Inflammatory macrophage treated with lipopolysaccharide for 1 hour (primary cell): ENCODE measurements at places on chromosomes 3 and 15.

- DNase-seq, result no peak
Measured at GRCh38 chr3:22981861-22982260, 221.3 kb upstream of the UBE2E2 start.

DNA sequence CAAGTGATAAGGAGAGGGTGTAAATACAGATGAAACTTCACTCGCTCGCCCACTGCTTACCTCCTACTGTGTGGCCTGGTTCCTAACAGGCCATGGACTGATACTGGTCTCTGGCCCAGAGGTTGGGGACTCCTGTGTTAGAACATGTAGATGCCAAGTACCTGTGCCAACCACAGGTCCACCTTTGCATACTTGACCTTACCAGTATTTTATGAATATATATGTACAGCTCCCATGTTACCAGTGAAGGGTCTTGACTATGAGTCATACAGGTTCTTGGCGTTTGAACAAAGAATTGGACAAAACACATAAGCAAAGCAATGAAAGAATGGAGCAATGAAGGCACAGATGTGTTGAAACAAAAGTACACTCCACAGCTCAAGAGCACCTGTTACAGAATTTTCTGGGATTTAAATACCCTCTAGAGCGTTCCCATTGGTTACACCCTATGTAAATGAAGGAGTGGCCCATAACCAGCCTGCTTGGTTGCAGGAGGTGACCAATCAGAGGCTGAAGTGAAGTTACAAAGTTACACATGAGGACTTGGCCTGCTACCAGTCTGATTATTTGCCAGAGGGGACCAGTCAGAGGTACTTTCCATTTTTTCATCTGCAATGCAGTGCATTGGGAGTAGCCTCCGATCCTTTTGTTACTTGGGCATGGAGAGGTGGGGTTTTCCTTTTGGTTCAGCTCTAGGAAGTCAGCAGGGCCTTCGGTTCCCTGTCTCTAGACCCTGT lies 1.7 kb upstream of the GFM1 start:
- no peak for DNase-seq

GRCh38 chr3:101183151-101183550 lies 137.2 kb downstream of the IMPG2 start:
- DNase-seq, result no peak

GRCh38 chr3:120475722-120476377 lies 25.1 kb upstream of the FSTL1 start:
- no peak for DNase-seq

- DNase-seq, result no peak
Measured at GRCh38 chr3:187944390-187945179, 199.3 kb upstream of the BCL6 start.

- no peak for DNase-seq
Measured at GRCh38 chr15:67947254-67948039, 106.7 kb upstream of the PIAS1 start.

- no peak for DNase-seq
Measured at GRCh38 chr3:193963808-193964516, 172.0 kb upstream of the HES1 start.

DNA sequence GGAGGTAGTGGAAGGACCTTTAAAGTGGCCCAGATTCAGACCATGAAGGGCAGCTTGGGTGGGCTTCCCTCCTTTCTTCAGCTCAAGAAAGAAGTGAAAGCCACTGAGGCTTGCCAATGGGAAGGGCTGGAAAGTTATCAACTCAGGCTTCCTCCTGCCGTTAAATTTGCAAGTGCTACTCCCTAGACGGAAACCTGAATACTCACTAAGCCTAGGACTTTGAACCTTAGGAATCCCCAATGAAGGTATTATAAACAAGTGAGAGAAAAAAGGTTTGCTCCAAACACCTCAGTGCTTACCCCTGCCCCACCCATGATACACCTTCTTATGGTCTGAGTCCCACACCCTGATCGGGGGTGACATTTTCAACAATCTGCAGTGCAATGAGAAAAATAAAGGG lies 396.4 kb downstream of the SHQ1 start:
- DNase-seq, result no peak

GRCh38 chr3:46997453-46998091 lies 18.1 kb downstream of the NBEAL2 start:
- no peak for DNase-seq

- DNase-seq, result no peak
Measured at GRCh38 chr15:81852411-81853149, 193.2 kb downstream of the MEX3B start.

GRCh38 chr3:125115640-125116039 lies 59.8 kb upstream of the HEG1 start:
- no peak for DNase-seq

- DNase-seq, result peak; percentile 29
Measured at GRCh38 chr15:47517737-47518136, 199.6 kb upstream of the SEMA6D start.

GRCh38 chr3:49804141-49805041 lies 1.3 kb downstream of the INKA1 start:
- no peak for DNase-seq

GRCh38 chr3:129230311-129231019 lies 18.9 kb upstream of the COPG1 start:
- peak; percentile 89 for DNase-seq

GRCh38 chr3:123104550-123104949 lies 37.7 kb downstream of the PDIA5 start:
- DNase-seq, result no peak

- no peak for DNase-seq
Measured at GRCh38 chr15:60155661-60156060, 151.6 kb downstream of the FOXB1 start.

DNA sequence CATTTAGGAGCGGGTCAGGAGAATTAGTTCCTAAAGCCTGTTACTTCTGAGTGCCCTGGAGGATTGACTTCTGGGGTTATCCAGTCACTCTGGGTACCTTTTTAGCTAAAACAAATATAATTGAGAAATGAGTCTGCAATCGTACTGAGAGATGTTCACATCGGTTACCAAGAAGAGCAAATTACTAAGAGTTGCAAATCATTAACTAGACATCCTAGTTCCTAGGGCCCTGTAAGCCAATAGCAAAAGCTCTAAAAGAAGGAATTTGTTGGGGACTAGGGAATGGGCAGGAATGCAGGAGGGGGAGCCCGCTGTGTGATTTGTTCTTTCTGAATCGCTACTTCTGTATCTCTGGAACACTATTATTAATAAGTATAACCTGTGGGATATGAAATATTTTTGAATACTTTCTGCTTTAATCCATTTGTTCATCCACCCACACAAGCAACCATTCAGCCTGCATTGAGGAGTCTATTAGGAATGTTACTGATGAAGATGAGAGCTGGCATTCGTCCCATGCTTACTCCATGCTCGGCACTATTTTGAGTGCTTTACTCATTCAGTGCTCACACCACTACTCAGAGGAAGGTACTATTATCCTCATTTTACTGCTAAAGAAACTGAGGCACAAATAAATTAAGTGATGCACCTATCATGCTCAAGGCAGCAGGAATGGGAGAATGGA lies 31.5 kb upstream of the KY start:
- no peak for DNase-seq

- DNase-seq, result no peak
Measured at GRCh38 chr3:75983609-75984290, 198.4 kb upstream of the ZNF717 start.

DNA sequence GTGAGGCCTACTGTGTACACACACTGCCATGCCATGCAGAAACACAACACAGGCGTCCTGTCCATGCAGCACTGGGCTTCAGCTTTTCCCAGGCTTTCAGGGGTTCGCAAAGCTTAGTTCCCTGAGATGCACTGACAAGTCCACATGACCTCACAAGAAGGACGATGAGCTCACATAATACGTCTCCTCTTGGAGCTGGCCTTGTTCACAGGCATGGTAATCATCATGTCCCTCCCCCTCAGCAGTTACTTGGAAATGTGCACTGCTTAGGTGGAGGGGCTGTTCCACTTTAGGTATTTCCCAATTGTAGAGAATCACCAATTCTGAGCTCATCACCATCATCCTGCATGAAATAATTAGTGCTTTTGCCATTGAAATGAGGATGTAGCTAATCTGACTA lies 308.8 kb downstream of the LRTM1 start:
- DNase-seq, result no peak

- DNase-seq, result no peak
Measured at GRCh38 chr3:28287046-28287445, 45.6 kb downstream of the CMC1 start.

- DNase-seq, result no peak
Measured at GRCh38 chr15:45586125-45586524, 1.1 kb upstream of the BLOC1S6 start.

DNA sequence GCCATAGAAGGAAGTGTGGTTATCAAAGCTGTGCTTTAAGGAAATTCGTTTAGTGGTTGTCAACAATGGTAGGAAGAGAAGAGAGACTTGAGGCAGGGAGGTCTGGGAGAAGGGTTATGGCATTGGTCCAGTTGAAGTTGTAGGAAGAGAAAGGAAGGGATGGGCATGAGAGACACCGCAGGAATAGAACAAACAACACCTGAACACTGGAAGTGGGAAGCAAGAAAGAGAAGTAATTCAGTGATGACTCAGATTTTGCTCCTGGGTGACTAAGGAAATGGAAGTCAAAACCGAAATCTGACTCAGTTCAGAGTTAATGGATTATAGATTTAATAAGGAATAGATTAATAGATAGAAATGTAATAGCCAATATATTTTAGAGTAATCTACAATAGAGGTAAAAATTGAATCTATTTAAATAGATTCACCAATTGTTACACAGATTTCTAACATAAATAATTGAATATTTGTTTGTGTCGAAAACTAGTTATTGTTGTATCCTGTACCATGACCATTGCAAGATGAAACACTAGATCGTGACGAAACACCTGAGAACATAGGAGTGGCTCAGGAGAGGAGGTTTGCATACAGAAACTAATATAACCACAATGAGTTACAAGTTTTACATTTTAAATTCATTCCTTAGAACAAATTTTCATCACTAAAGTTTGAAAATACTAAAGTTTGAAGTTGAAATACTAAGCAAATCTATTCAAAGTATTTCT lies 36.0 kb downstream of the THBS1 start:
- no peak for DNase-seq

DNA sequence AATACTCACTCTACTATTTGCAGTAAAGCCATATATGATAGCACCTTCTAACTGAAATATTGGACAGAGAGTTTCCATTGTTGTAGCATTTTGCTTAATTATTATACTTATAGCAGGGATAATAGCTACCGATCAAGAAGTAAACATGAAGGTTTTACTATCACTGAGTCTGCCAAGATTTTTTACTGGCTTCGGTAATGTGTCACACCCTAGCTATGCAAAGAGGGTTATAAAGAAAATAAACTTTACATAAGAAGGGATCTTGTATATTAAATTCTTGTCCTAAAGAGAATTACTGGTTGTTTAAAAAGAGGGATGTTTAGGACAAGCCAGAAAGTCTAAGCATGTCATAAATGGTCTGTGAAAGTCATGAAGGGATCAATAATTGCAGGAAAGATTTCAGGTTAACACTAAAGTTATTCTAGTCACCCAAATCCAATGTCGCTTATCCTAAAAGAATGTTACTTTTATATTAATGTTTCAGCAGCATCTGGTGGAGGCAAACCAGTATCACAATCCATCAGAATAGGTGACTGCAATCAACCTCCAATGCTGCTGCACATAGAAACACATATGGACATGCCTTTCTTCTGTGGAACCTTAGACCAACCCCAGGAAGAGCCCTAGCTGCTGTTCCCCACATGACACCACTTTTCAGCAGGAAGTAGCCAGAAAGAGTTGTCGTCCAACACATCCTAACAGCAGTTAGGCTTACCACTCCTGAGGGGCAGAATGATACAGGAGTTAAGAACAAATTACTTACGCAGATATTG lies 62.7 kb upstream of the GK5 start:
- DNase-seq, result no peak

DNA sequence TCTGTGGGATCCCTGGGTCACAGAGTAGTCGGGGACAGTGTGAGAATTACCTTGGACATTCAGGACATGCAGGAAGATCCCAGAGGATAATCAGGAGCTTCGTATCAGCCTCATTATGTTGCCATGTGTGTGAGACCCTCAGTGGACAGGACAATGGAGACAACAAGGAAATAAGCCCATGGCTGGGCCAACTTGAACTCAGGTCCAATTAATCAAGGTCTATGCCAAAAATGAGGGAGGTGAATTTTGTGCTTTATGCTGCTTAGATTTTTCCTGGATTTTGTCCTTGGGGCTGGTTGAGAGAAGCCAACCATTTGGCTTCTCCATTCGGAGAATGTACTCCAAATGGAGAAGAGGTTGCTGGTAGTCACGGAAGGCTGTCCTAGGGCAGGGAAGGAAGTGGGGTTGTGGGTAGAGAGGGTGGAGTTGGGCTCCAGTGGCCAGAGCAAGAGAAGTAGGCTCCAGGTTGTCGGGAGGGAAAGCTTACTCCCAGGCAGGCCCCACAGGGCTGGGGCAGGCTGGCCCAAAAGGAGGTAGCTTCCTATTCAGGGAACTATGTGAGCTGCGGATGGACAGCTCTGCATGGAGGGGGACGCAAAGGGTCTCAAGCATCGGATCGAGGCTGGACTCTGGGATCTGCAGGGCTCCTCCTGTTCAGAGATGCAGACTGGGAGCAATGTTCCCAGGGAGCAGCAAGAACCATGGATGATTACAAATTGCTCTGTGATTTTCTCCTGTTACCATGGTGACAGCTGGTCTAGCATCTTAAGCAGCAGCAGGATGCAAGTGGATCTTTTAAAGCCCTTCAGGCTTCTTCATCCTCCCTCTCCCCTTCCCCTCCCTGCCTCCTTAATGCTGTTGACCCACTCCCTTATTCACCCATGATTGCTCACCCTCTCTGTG lies 91.1 kb downstream of the WNT7A start:
- no peak for DNase-seq

DNA sequence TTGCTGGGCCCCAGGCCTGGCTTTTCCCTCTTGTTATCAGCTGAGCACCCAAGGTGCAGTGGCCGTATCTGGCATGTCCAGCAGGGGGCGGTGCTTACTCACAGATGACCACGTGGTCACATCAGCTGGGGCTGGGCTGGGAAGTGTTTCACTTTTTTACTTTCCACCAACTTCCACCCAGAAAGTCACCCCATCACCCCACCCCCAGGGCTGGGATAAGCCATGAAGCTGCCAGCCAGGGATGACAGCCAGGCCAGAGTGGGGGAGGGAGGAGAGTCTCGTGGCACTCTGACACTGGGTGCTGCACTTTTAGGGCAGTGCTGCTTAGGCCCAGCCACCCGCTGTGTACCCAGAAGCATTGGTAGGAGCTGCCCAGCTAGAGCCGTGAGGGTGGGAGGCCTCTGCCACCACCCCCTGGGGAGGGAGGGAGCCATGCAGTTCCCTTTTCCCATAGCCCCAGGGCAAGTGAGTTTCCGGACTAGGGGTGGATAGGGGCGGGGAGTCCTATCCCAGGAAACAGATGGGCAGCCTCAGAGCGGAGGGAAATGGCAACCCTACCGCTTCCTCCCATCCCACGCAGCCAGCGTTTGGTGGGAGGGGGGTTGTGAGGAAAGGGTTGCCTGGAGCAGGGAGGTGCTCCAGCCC lies 6.1 kb downstream of the PPCDC start:
- peak; percentile 97 for DNase-seq

- DNase-seq, result no peak
Measured at GRCh38 chr15:95557226-95558046, 773.1 kb upstream of the NR2F2 start.

GRCh38 chr3:183619624-183620251 lies 15.7 kb upstream of the KLHL24 start:
- no peak for DNase-seq

GRCh38 chr15:62698646-62699045 lies 343.9 kb upstream of the TPM1 start:
- DNase-seq, result no peak
